ENCODE measurements at places on chromosomes 2 and 18. TPM values are rescaled to one million over a fixed set of nuclear protein-coding genes. Genes with fewer than 3 reads are reported as not detected.

INHA gene
- total RNA-seq = not detected

HOXD8 gene
- not detected for total RNA-seq

DNA sequence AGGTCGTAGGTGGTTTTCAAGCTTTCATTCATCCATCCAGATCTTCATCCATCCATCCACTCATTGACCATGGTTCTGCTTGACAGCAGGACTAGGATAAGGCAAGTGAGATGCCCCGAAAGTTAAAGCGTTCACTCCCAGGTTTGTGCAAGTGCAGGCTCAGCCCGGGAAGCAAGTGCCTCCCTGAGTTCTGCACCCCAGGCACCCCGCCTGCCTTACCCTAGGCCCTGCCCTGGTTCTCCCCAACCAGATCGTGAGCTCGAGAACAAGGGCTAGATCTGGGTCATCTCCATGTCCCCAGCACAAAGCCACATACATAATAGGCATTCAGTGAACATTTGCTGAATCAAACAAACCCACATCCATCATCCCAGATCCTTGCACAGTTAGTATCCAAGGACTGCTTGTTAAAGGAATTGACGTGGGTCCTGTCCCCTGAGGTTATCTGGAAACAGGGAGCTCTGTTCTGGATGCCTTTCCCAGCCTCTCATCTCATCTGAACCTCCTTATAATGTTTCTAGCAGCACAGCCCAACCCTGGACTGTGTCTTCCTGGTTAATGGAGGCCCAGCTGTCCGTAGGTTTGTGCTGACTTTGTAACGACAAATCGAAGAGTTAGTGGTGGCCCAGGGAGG, 116.1 kb upstream of the GPC1 start:
- no peak for DNase-seq

KCNG3 gene
- 0.04 TPM for total RNA-seq

Measured in activated CD4-positive, alpha-beta T cell treated with anti-CD3 and anti-CD28 coated beads, Interleukin-2, amount 10 ng/mL, durations not matched to agents 7 days and 5 days (primary cell).